Spleen (tissue), 13 donors: ENCODE measurements at places on chromosomes 6 and 20. TPM values are rescaled to one million over a fixed set of nuclear protein-coding genes. Genes with fewer than 3 reads are reported as not detected.

Gene HIVEP2
- 30.1 TPM for total RNA-seq

Gene LRRC73
- 0.54 TPM for total RNA-seq

DNA sequence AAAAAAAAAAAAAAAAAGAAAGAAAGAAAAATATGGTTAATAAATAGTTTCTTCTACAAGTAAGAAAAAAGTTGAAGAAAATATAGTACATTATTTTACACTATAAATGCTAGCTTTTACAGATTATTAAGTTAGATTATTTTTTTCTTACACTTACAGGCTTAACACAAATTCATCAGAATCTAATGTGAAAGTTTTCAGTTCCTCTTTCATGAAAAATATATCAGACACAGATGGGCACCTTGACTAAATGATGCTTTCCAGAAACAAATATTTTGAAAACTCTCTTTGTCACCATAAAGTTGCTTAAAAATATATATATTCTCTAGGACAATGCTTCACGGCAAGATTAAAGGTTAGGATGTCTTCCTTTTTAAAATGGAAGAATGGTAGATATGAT, 321.8 kb upstream of the HSF2 start:
- no peaks in the 10 kb centered on the region for H3K36me3 ChIP-seq
- no peak for DNase-seq
- no peaks in the 10 kb centered on the region for H3K4me1 ChIP-seq
- no peak overlapping the region for H3K4me3 ChIP-seq
- no peaks in the 10 kb centered on the region for H3K27me3 ChIP-seq
- H3K27ac ChIP-seq, result no peak overlapping the region

GRCh38 chr6:89566008-89566800, 72.3 kb downstream of the LYRM2 start:
- H3K4me3 ChIP-seq, result no peak overlapping the region
- no peaks in the 10 kb centered on the region for H3K27me3 ChIP-seq
- no peak for DNase-seq
- H3K4me1 ChIP-seq, result no peaks in the 10 kb centered on the region
- no peaks in the 10 kb centered on the region for H3K36me3 ChIP-seq
- H3K27ac ChIP-seq, result no peak overlapping the region

- H3K36me3 ChIP-seq, result peaks cover 71% of the 10 kb centered on the region
- DNase-seq, result no peak
- peak overlapping the region; percentile 62 for H3K27ac ChIP-seq
- H3K27me3 ChIP-seq, result no peaks in the 10 kb centered on the region
- H3K4me1 ChIP-seq, result peaks cover 5% of the 10 kb centered on the region
These were observed 44.0 kb downstream of the PANK2 start for GRCh38 chr20:3933218-3933617.
